ENCODE measurements at places on chromosomes 4 and X. TPM values are rescaled to one million over a fixed set of nuclear protein-coding genes. Genes with fewer than 3 reads are reported as not detected.

DNA sequence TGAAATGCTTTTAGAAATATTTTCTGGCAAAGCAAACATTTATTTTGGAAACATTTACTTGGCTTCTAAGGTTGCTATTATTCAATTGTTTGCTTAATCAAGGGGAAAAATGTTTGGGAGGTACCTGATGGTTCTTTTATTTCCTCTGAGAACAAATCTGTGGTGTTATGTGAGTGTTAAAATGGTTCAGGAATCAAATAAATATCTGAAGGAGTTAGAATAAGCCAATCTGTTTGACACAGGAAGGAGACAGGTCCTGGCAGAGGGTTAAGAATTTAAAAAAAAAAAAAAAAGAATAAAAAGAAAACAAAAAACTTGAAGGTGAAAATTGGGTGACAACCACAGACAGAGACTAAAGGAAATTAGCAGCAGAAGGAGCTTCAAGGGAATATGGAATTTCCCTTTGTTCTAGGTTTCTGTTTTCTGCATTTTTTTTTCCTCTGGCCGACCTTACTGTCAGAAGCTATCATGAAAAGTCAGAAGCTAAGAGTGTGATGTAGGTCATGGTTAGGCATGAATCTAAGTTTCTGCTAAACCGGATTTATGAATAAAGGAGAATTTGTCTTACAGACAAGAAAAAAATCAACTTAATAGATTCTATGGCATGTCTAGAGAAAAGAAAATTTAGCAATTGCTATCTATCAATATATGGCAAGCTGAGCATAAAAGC is 78.6 kb upstream of the PNPLA4 start:
- DNase-seq, result no peak

The TIGD4 gene
- total RNA-seq, result 1.1 TPM

GRCh38 chr4:10020871-10021652 is at the start of gene SLC2A9:
Gene SLC2A9 (minus strand): TSS chr4:10021497. CDS start chr4:10021429, 68 bp downstream.
- no peak for DNase-seq

GRCh38 chrX:38138900-38139299 is 81.8 kb downstream of the SRPX start:
- no peak for DNase-seq

- DNase-seq, result no peak
Observed at GRCh38 chr4:185637163-185637875, 102.0 kb upstream of the PDLIM3 start.

GRCh38 chr4:13665701-13666660 is 38.5 kb upstream of the BOD1L1 start:
- DNase-seq, result no peak

- no peak for DNase-seq
Observed at GRCh38 chr4:38691251-38692008, 27.4 kb downstream of the KLF3 start.

The DMRTC1B gene
- total RNA-seq, result 2.0 TPM

The CT83 gene
- not detected for total RNA-seq

- no peak for DNase-seq
Observed at GRCh38 chr4:24794051-24794450, 1.3 kb upstream of the SOD3 start.

DNA sequence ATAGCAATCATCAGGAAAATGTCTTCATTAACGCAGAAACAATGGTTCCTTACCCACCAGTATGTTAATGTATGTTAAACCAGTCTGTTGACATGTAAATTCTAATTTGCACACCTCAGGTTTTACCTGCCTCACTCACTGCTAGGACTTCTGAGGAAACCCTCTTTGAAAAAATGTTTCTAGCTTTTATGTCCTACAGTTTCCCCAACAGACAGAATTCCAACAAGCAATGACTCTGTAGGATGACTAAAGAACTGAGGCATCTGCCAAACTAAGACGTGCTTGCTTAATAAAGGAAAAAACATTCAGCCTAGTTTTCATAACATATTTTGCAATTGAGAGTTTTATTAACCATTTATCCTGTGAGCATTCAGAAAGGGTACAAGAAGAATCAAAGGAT is 20.6 kb upstream of the SOX3 start:
- no peak for DNase-seq

The RASGEF1B gene
- total RNA-seq, result 15.0 TPM

DNA sequence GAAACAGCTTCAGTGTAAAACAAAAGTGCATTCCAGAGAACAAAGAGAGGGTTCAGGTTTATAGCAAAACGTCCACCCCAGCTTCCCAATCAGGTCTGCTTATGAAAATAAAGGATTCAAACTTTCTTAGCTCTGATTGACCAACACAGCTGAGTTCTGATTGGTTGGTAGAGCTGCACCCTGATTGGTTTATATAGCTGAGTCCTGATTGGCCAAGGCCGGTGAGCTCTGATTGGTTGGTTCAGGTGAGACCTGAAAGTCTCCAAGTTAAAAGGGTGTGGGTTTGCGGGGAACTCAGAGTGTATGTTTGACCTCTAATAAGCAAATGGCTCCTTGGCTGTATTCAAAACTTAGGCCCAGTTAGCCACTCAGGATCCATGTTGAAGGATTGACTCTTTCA is 20.9 kb downstream of the CLRN2 start:
- no peak for DNase-seq

DNA sequence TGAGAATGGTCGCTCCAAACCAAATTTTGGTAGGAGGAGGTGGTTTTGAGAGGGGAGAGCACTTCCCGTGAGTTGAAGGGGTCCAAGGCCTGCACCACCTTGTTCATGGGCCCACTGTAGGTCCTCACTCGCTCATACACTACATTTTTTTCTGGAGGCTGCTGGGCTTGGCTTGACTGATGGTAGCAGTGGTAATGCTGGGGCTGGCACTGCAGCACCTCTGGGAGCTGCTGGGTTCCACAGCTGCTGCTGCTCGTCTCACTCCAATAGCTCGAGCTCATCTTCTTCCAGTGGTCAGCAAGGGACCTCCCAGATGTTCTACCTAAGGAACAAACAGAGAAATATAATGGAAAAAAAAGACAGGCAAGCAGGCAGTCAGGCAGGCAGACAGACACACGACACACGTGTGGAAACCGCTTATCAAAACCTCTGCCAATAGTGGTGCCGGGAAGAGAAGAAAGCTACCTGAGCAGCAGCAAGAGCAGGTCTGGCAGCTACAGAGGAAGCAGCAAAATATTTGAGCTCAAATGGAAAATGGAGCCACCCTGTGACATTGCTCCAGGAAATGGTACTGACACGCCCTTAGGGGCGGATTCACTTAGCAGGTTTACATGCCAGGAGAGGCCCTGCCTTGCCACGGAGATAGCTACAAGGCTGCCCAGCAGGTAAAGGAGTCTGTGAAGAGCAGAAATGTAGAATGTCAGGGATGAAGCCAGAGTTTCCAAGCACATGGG is at the start of gene POF1B:
Gene POF1B, minus strand, starts transcription at position 492 of the 734 bp plus-strand sequence. Its CDS starts 211 bp downstream, at position 281.
- no peak for DNase-seq

DNA sequence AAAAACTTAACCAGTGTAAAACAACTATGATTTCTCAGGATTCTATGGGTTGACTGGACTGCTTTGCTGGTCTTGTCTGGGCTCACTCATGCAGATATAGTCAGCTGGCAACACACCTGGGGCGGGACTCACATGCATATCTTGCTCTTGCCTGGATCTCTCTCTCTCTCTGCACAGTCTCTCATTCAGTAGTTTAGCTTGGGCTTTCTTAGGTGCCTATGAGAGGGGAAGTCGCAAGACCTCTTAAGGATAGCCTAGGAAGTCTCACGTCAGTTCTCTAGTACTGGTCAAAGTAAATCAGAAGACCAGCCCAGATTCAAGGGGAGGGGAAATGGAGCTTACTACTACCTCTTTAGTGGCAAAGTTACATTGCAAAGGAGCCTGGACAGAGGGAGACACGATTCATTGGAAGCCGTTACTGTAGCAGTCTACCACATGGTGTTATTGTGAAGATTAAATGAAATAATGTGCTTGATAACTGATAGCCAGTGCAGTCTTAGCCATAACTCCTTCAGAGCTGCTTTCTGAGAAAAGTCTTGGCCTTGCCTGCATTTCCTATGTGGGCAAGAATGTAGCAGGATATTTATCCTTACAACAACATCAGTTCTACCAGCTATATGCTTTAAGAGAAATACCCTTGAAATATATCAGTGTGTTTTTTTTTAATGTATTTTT is 2.1 kb downstream of the COPS4 start:
- DNase-seq, result no peak

The MUC7 gene
- not detected for total RNA-seq

DNA sequence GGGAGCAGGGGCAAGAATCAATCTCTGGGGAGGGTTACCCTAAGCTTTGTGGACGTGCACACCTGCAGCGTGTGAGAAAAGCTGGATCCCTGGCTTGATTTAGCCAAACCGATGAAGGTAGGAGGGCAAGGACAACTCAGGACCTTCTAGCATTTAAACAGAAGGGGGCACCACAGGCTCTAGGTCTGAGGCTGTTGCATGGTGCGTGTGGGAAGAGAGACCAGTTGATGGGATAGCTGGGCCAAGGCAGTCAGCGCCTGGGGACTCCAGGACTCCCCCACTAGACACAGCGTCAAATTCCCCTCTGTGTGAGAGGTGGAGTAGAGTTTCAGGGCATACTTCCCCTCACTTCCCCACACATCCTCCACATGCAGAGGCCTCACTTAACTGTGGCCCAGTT is 4.3 kb downstream of the GABRQ start:
- peak; percentile 32 for DNase-seq

The XPNPEP2 gene
- total RNA-seq, result 2.0 TPM

DNA sequence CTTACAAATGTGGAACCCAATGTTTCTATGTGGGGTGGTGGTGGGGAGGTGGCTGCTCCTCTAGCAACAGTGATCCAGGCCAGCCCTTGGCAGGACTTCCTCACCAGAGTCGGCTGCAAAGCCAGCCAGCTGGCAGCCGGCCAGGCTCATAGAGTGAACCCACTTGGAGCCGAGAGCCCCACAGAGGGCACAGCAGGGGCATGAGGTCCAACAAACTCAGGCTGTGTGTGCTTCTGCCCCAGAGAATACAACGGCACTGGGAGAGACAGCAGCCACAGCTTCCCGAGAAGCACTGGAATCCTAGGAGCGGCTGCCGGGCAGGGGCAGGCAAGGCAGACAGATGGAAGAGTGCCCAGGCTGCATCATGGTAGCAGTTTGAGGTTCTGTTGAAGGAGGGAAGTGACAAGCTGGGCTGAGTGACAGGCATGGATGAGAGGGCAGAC is 23.5 kb upstream of the SOWAHD start:
- DNase-seq, result peak; percentile 82

- DNase-seq, result no peak
Observed at GRCh38 chrX:40064055-40064597, 33.6 kb downstream of the BCOR start.

DNA sequence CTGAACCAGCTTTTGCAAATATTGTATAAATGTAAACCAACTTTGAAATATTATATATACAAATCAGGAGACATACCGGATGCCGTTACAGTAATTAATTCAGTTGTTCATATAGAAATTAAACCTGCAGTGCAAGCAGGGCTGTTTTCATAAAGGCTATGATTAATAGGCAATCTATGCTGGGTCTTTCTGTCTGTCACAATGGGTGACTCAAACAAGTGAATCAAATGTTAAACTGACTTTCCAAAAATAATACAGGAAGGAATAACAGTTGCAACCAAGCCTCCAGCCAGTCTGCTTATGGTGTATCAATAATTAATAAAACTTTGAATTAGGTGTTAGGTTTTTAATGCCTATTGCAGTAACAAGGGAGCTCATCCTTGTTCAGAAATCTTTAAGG is 43.9 kb downstream of the GABRB1 start:
- no peak for DNase-seq

The MAGEC1 gene
- total RNA-seq, result not detected

The RAB33A gene
- 2.9 TPM for total RNA-seq

GRCh38 chr4:170399581-170400293 is 310.0 kb upstream of the AADAT start:
- no peak for DNase-seq

- no peak for DNase-seq
Observed at GRCh38 chrX:150163956-150164726, 199.0 kb upstream of the MAMLD1 start.

The TLR6 gene
- total RNA-seq, result 6.1 TPM

DNA sequence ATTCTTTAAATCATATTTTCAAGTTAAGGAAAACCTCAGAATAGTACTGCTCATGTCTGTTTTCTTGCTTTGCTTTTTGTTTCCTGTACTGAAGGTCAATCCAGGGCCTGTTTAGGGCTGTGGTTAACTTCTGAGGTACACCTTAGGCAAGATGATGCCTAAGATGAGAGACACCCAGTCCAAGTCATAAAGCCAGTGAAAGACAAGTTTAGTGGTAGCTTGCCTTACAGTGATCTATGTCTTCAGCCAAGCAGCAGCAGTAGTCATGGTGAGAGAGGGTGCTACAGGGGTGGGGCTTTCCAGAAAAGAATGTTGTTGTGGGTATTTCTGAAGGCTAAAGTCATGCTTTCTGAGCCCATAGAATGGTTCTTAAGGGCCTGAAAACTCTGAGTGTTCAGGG is 173.7 kb downstream of the VSIG4 start:
- no peak for DNase-seq

The ASMT gene
- total RNA-seq, result 0.22 TPM

GRCh38 chr4:211033-211511 is 86.8 kb downstream of the ZNF718 start:
- DNase-seq, result no peak

DNA sequence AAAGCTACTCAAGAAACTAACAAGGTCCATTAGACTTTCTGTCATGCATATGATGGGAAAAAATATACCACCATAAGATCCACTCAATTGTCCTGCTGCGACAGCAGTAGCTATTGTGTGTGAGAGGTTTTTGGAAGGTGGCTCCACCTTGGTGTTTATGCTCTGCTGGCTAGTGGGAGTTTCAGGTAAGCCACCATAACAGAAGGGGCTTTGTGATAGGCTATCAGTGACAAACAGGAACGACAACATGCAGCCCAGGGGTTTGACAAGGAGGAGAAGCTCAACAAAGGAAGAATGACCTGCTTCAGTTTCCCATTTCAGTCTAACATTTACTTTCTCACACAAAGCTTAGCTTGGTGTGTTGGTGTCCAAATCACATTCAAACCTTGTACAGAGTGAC is 182.6 kb downstream of the ATOH1 start:
- no peak for DNase-seq

DNA sequence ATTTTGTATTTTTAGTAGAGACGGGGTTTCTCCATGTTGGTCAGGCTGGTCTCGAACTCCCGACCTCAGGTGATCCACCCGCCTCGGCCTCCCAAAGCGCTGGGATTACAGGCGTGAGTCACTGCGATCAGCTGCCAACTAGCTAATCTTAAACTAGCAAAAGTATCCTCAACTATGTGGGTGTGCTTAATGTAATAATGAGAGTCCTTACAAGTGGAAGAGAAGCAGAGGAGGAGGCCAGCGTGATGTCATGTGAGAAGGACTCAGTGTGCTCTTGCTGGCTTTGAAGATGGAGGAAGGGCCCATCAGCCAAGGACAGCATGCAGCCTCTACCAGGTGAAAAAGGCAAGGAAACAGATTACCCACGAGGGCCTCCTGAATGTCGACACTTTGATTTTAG is 19.6 kb downstream of the SCD5 start:
- DNase-seq, result no peak

DNA sequence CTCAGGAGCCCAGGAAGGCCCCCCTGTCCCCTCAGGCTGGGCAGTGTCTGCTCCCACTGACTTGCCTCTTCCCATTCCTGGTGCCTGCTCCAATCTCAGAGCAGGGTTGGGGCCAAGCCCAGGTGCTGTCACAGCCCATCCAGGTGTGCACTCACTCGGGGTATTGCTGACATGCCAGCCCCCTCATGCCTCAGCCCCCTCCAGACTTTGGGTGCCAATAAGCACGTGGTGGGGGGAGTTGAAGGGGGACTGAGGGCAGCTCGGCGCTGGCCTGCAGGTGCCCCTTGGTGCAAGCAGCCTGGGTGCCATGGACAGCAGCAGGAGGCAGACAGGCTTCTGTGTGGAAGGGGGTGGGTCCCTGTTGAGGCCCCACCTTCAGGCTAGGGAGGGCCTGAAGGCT is 28.4 kb downstream of the NAA11 start:
- no peak for DNase-seq

GRCh38 chr4:88037936-88038335 is 30.5 kb downstream of the PKD2 start:
- DNase-seq, result no peak

The CD40LG gene
- 0.85 TPM for total RNA-seq

Data from kidney (tissue), 22 donors.